AG20443 (cell line): ENCODE measurements at places on chromosomes 6 and 20.

- no peak for DNase-seq
These were observed 36.6 kb downstream of the MOCS1 start for GRCh38 chr6:39897698-39898097.

GRCh38 chr6:108921547-108922361, 73.5 kb downstream of the ARMC2 start:
- peak; percentile 65 for DNase-seq

DNA sequence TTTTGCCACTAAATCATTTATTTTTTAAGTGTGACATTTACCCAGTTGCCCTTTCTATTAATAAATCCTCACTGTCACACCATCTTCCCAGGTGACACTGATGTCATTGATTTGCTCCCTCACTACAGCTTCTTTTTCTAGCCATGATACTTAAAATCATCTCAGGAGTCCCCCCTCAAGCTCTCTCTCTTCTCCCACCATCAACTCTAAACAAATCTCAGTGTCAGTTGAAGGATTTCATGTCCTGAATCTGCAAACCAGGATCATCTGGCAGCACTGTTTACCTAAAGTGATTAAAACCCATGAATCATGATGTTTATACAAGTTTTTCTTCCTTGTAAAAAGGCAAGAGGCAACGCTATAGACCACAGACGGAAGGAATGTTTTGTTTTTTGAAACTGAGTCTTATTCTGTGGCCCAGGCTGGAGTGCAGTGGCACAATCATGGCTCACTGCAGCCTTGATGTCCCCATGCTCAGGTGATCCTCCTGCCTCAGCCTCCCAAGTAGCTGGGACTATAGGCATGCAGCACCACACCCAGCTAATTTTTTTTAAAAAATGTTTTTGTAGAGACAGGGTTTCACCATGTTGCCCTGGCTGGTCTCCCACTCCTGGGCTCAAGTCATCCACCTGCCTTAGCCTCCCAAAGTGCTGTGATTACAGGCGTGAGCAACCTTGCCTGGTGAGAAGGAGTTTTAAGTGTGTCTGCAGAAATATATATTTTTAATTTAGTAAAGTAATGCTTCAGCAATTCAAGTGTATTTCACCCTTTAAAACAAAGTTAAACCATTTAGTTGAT, 30.1 kb upstream of the SH3BGRL2 start:
- DNase-seq = no peak

- DNase-seq = no peak
These were observed 128.8 kb downstream of the LPA start for GRCh38 chr6:160535270-160535669.

GRCh38 chr6:136717716-136717990, 74.6 kb downstream of the MAP3K5 start:
- DNase-seq = peak; percentile 46

- peak; percentile 80 for DNase-seq
These were observed 220.8 kb upstream of the FOXA2 start for GRCh38 chr20:22805219-22805618.

- peak; percentile 47 for DNase-seq
These were observed 22.2 kb downstream of the FKBP1A start for GRCh38 chr20:1370548-1371110.

- no peak for DNase-seq
These were observed 113.5 kb downstream of the DTNBP1 start for GRCh38 chr6:15549371-15549770.

GRCh38 chr20:15302075-15302474, 964.7 kb upstream of the FLRT3 start:
- no peak for DNase-seq

- DNase-seq = no peak
These were observed 7.1 kb upstream of the ADGRG6 start for GRCh38 chr6:142294679-142295078.

DNA sequence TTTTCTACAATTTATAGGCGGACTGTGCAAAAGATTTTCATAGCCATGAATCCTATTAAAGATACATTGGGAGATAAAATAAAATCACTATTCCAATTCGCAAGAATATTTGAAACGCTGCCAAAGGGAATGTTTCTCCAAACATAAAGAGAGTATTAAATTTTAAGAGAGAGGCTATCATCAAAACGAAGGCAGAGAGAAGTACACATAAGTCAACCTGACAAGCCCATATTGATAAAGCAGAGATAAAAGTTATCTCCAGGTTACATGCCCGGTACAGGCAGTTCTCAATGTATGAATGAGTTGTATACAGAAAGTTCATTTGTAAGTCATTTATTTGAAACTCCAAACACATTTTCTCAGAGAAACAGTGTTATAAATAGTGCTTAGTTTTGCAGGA, 193.1 kb downstream of the ATXN1 start:
- no peak for DNase-seq

- DNase-seq = no peak
These were observed 53.9 kb upstream of the PCSK2 start for GRCh38 chr20:17172836-17173516.

GRCh38 chr20:59820204-59821041, 113.0 kb downstream of the SYCP2 start:
- peak; percentile 54 for DNase-seq

- DNase-seq = no peak
These were observed 142.4 kb downstream of the MTHFD1L start for GRCh38 chr6:151007922-151008321.

DNA sequence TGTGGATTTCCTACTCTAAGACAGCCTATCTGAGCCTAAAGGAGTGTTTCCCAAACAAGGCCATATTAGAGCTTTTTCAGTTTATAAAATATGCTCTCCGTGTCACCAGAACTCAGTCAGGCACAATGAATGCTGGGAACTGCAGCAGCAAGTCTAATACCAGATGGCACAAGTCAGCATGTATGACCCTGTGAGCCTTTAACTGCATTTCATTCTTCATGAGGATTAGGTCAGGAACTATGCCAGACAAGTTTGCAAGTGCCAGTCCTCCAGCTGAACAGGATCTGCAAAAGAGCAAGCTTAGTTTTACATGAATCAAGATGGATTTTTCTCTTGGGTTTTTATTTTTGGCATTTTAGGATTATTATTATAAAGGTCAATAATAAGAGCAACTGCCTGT, 66.7 kb upstream of the SAMD5 start:
- DNase-seq = no peak

DNA sequence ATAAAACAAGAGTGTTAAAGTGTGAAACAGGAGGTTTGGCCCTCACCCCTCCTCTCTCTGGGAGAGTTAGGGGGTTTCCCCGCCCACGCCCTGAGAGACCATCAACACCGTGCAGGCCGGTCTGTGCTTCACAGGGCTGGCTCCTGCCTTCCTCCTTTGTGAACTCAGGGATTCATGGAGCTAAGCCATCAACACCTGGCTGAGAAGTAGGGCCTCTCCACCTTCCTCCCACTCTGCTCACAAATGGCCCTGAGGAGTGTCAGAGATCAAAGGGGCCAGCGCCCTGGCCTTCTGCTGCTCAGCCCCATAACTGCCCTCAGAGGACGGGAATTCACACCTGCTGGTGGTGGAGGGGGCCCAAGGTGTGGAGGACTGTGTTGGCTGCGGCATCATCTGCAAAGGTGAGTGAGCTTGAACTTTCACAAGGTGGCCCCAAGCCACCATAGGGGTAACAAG, 88.6 kb downstream of the PSMB1 start:
- no peak for DNase-seq

GRCh38 chr6:85068221-85068620, 303.8 kb upstream of the TBX18 start:
- peak; percentile 16 for DNase-seq

DNA sequence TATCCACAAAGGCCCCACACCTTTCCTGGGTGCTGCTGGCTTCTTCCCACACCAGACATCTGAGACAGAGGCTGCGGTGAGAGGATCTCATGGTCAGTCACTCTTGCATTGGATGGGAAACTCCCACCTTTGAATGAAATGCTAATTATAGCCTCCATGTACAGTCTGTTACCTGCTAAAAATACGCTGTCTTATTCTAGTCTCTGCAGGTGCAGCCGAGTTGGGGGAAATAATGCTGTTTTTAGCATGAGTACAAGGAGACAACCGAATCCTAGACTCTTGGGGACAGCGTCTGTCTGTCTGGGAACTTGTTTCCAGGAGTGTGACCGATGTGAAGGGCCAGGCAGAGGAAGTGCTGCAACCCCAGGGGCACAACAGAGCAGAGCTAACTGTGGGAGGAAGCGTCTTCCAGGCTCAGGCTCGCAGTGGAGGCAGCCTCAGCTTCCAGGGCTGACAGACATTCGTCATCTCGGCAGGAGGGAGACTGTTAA, 286.2 kb downstream of the PREX1 start:
- DNase-seq = no peak

GRCh38 chr6:4664117-4664626, 112.0 kb upstream of the CDYL start:
- peak; percentile 91 for DNase-seq

GRCh38 chr20:4507288-4507719, 214.4 kb upstream of the PRND start:
- DNase-seq = peak; percentile 81

- no peak for DNase-seq
These were observed 17.4 kb downstream of the SCGN start for GRCh38 chr6:25669413-25669812.

DNA sequence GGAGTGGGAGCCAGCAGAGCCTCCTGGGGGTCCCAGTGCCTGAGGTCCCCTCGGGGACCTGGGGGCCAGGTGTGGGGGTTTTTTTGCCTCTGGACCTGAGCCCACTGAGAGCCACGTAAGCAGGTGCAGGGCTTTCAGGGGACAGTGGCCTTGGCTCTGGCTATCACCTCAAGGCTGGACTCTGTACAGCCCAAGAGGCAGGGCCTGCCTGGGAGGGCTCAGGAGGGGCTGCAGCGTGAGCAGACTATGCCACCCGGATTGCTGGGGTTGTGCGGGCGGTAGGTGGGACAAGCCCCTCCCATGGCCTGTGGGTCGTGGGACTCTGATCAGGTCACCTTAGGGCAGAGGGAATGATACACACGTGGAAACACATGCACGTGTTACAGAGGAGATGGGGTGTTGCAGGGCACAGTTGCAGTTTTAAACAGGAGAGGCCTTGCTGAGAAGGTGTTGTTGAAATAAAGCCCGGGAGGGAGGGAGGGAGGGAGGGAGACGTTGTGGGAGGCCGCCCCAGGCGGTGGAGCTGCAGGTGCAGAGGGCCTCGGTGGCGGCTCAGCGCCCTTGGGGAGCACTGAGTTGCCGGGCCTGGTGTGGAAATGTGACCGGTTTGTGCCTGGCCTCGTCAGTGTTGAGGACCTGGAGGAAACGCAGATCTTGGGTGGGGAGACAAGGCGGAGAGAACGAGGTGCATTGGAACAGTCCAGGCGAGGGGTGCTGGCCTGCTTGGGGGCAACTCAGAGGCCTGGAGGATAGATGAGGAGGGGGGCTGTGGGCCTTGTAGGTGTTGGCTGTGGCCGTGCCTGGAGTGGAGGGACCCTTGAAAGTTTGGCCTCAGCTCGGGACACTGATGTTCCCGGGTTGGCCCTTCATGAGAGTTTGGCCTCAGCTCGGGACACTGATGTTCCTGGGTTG, 2.3 kb downstream of the TCEA2 start:
- no peak for DNase-seq

DNA sequence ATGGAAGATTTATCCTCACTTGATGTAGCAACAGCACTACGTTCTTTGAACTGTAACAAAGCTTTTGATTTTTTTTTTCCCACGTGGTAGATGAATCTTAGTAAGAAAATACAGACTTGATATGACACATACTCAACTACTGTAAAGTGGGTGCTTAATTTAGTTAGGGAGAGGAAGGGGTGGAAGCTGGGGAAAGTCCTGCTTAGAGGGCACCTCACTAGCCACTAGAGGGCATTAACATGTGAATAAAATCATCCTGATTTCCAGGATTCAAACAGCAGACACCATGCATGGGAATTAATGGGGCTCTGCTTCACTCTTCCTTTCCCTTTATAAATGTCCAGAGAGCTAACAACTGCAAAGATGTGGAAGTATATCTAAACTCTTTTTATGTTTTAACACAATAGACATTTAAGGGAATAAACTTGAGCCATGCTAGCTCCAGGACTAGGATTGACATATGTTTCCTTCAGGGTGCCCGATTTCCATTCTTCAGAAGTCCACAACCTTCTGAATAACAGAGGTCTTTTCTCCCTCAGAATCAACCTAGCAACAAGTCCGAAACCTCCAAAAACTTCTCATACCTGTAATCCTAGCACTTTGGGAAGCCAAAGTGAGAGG, 250.1 kb downstream of the ATXN1 start:
- peak; percentile 54 for DNase-seq

- peak; percentile 18 for DNase-seq
These were observed 2.7 kb downstream of the ID1 start for GRCh38 chr20:31607640-31608250.
